Peyer's patch (tissue), 4 donors: ENCODE measurements at places on chromosomes 2 and 18. TPM values are rescaled to one million over a fixed set of nuclear protein-coding genes. Genes with fewer than 3 reads are reported as not detected.

DNA sequence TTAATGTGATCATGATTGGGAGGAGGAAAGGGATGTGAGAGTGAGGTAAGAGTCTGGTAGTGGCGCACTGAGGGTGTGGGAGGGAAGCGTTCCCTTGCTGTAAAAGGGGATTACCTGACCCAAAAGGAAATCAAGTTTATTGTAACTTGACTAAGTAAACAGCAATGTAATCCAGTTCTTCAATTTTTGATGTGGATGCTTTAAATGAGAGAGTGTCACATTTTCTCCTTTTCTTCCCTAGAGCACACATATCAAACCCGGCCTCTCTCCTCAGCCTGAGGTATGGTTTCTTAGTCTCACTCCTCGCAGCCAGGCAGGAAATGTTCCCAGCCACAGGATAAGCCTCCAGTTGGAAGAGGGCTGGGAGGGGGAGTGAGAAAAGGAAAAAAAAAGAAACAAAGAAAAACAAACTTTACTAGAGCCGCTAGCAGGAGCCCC lies 688 bp upstream of the ARHGAP28 start:
- H3K4me1 ChIP-seq = no peaks in the 10 kb centered on the region
- H3K27me3 ChIP-seq = no peaks in the 10 kb centered on the region
- peak overlapping the region; percentile 22 for H3K27ac ChIP-seq

DNA sequence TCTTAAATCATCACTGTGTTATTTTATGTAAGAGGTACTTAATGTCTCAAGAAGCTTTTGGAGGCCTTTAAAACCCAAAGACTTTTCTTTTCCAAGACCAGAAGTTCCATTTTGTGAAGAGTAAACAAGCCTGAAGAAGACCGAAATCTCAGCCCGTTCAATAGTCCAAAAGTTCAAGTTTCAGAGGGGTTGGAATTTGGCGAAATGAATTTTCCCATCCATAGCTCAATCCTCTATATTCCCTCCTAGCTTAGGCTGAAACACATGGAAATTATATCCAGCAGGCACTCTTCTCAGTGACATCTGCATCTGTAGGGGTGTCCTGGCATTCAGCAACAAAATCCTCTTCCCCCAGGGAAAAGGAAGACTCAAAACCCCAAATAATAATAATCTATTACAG lies 344.6 kb downstream of the ARHGAP15 start:
- H3K4me3 ChIP-seq = no peak overlapping the region
- DNase-seq = no peak
- H3K27ac ChIP-seq = no peak overlapping the region
- H3K4me1 ChIP-seq = no peaks in the 10 kb centered on the region
- H3K36me3 ChIP-seq = no peaks in the 10 kb centered on the region

DNA sequence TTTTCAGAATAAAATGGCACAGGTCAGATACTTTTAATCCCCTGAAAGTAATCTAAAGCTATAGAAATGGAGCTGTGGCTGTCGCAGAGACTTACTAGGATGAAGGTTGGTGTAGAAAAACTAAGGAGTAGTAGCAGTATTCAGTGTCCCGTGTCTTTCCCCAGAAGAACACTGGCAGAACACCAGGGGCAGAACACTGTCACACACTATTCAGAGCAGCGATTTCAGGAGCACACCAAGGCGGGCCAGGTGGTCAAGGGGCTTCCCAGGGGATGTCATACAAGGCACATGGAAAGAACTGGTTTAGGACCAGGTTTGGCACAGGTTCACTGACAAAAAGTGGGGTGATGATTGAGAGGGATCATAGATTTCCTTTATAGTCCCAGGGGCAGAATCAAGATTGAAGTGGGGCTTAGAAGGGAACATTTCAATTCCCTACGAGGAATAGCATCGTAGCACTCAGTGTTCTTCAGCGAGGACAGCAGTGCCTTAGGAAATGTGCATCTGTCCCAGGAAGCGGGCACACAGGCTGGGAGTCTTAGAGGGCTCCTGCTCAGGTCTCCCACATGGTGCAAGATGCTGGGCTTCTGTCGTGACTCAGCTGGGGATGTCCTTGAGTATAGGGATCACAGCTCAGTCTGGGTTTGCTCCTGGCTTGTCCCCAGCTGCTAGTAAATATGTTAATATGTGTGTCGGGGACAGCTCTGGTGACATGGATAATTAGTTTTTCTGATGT lies 22.6 kb downstream of the BCL2L11 start:
- no peak for DNase-seq
- no peak overlapping the region for H3K27ac ChIP-seq
- no peaks in the 10 kb centered on the region for H3K4me1 ChIP-seq
- H3K27me3 ChIP-seq = no peaks in the 10 kb centered on the region

DNA sequence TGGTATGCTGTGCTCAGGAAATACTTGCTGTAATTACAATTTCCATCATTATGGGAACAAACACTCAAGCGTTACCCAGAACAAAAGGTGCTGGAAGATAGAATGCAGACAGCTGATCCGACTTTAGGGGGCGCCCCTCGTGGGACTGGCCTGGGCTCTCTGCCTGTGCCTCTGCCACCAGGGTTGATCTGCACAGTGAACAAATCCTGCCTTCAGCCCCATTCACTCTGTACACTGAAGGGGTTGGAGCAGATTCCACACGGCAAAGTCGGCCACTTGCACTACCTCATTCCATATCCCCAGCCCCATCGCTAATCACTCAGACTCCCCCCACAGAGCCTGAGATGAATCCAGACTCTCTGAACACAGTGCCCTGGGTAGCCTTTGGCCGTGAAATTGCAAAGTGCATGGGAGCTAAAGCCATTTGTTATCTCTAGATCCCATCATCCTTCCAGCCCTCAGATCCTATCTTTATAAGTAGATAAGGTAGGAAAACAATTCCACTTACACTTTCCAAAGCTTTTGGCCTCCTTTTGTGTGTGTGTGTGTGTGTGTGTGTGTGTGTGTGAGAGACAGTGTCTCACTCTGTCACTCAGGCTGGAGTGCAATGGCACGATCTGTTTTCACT lies 69.3 kb downstream of the INPP5D start:
- DNase-seq = no peak
- peaks cover 4% of the 10 kb centered on the region for H3K36me3 ChIP-seq
- H3K27me3 ChIP-seq = no peaks in the 10 kb centered on the region
- no peak overlapping the region for H3K4me3 ChIP-seq
- no peak overlapping the region for H3K27ac ChIP-seq

- H3K4me3 ChIP-seq = no peak overlapping the region
- no peak for DNase-seq
- H3K27ac ChIP-seq = no peak overlapping the region
- no peaks in the 10 kb centered on the region for H3K4me1 ChIP-seq
- H3K36me3 ChIP-seq = no peaks in the 10 kb centered on the region
These were observed 15.7 kb downstream of the CRIM1 start for GRCh38 chr2:36371070-36371874.

KIF1A gene
- total RNA-seq = 6.0 TPM

LOXL3 gene
- total RNA-seq = 3.1 TPM
